Activated naive CD8-positive, alpha-beta T cell treated with anti-CD3 and anti-CD28 coated beads, Interleukin-2, amount 50 U/mL, for 16 hours (primary cell): ENCODE measurements at places on chromosomes 12 and 14.

- no peak for DNase-seq
These were observed 2.8 kb upstream of the ARID2 start for GRCh38 chr12:45726603-45727300.

- no peak for DNase-seq
These were observed 57.2 kb downstream of the HMGA2 start for GRCh38 chr12:65881348-65881961.

- no peak for DNase-seq
These were observed at the start of gene KRT1 for GRCh38 chr12:52680363-52680762. TSS of gene KRT1 (minus strand) at chr12:52680407. CDS start at chr12:52680348, 59 bp downstream.

- DNase-seq, result no peak
These were observed 14.1 kb downstream of the CCDC63 start for GRCh38 chr12:110860833-110861296.

DNA sequence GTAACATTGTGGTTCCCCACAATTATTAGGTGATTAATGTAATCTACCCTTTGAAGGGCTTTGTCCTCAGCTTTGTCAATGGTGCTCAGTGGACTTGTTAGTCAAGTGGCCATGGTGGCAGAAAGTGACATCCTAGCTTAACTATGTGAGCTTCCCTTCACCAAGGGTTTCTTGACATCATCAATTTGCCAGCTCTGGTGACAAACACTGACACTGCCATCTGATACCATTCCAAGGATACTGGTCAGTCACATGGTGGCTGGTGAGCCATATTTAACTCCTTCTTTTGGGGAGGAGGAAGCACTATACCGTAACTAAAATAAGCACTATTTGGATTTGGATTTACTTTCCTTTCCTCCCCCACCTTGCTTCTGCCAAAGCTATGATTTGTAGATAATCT, 115.7 kb downstream of the IGF1 start:
- no peak for DNase-seq

DNA sequence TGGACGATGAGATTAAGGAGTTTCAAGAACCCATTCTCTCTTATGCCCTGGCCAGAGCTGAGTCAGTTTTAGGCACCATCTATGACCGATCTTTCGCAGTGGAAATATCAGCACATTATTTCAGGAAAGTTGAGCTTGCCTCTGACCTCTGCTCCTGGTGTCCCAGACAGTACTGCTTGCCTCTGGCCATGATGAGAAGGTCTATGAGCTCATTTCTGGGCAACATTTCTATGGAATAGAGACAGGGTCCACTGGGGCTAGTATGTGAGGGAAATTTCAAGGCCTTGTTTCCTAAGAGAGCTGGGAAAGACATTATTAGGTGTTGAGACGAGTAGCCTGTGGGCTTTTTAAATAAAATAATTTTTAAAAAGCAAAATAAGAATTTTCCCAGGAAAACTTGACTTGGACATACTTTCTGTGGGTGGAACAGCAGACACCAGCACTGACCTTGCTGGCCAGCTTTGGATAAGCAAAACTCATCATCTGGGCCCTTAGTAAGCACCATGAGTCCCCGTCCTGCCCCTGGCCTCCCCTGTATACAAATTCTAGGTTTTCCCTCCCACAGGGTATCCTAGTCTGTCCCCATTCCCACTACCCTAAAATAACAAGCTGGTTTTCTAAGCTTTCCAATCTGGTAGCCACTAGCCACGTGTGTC, 43.4 kb downstream of the DIO2 start:
- no peak for DNase-seq

DNA sequence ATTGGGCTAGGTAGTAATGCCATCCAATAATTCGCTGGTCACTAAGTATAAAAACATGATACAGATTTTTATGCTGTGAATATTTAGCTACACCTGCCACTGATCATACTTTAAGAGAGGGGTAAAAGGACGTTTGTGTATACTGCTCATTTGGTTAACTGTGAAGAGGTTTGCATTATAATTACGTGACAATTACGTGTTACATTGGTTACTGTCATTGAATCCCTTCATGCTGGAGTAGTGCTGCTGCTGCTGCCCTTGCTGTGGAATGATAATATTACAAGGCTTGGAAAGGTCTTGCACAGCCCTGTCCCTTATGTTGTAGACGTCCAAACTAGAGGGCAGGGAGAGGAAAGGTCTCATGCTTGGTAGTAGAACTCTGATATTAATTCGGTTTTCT, 312.2 kb upstream of the ATP2B1 start:
- no peak for DNase-seq

DNA sequence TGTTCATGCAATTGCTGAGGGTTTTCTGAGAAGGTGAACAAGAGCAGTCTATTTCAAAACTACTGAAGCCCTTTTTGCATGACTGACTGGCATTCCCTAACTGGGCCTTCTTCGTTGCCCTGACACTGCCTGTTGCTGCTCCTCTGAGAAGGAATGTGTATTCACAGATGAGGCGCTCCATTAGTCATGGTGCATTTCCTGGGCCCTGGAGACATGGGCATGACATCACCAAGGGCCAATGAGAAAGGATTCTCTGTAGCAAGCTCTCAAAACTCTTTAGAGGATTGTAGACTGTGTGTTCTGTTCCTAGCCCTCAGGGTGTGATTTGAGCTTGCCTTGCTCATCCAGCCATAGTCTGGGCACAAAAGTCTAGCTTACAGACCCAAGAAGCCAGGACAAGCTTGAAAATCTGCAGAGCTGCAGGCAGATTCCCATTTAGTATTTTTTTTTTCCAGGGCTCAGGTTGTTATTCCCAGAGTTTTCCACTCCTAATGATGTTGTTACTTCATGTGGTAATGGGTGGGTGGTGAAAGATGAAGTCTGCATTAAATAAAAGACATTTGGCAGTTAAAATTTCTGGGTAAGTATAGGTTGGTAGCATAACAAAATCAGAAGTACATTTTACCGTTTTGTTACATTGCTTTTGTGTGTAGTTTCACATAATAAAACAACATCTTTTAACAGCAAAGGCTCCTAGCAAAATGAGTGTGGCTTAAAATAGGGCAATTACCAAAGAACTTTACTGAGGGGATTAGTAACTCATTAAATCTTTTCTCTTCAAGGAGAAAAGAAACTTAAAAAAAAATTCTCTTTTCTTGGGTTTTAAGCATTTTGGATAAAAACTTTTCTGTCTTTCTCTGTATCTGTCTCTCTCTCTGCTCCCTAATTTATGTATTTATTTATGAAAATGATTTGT, 318.4 kb downstream of the RAD51B start:
- DNase-seq, result no peak
